CD4-positive, alpha-beta T cell (primary cell): ENCODE measurements at places on chromosomes 12 and 14. TPM values are rescaled to one million over a fixed set of nuclear protein-coding genes. Genes with fewer than 3 reads are reported as not detected.

KLRC4 gene
- not detected for total RNA-seq

PSMB11 gene
- 0.31 TPM for total RNA-seq

DNA sequence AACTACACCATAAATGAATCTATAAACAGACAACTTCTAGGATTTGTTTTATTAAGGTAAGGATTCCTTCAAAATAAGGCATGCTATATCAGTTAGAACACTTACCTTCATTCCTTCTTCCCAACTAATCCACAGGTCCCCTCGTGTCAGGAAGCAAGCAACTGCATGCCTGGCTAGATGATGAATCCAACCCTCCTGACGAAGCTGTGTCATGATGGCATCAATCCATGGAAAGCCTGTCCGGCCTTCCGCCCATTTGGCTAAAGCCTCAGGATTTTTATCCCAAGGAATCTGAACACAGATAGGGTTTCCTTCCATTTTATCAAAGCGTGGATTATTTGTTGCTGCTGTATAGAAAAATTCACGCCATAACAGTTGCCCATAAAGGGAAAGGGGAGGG lies 12.5 kb upstream of the MTERF2 start:
- no peak for DNase-seq
- no peak overlapping the region for H3K27ac ChIP-seq
- no peaks in the 10 kb centered on the region for H3K4me1 ChIP-seq

DNA sequence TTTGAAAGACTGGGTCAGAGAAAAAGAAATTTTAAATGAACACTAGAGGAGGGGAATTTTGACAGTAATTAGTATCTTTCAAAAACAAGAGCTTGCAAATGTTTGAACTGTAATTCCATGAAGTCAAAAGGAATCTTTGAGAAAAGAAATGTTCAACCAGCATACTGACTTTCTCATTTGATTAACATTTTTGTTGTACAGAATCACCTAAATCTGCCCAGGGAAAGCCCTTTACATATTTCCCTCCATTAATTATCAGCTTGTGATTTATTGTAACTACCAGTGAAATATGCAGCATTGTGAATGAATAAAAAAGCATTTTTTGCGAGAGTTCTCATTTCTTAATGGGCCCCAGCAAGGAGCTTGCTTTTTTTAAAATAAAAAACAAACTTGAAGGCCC lies 61.2 kb upstream of the CCDC91 start:
- H3K36me3 ChIP-seq = no peaks in the 10 kb centered on the region
- H3K27me3 ChIP-seq = no peaks in the 10 kb centered on the region
- H3K27ac ChIP-seq = no peak overlapping the region
- DNase-seq = no peak
